CD4-positive, alpha-beta T cell treated with Interleukin-4 for 1 hour (primary cell): ENCODE measurements at places on chromosomes 5 and 9.

DNA sequence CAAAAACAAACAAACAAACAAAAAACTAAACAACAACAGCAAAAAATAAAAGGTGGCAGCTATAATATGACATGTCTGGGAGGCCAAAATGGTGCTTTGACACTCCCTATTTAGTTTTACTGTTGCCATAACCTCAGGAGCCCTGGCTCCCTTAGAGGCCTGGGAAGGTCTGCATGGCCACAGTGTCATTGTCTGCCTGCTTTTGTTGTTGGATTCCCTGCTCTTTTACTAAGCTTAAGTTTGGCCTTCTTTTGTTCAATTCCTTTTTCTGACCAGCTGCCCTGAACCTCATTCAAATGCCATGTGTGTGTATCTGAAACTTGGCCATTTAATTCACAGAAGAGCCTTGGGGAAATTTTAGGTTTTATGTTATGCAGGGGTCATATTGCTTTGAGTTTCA lies 458.2 kb downstream of the TMEM232 start:
- no peak for DNase-seq

DNA sequence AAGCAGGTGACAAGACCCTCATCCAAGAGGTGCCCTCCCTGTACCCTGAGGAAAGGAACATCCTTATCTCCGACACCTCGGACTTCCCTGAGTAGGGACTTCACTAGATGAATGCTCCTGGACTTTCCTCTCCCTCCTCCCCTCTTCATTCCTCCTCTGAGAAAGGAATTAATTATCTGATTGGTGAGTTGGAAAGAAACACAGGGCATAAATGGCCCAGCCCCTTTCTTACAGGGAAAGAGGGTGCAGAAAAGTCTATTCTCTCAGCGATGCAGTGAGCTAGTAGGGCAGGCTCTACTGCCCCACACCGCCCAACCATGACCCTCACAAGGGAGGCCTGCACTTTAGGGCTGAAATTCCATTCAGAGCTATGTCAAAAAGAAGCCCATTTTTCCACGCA lies 87.5 kb downstream of the TTC39B start:
- no peak for DNase-seq

DNA sequence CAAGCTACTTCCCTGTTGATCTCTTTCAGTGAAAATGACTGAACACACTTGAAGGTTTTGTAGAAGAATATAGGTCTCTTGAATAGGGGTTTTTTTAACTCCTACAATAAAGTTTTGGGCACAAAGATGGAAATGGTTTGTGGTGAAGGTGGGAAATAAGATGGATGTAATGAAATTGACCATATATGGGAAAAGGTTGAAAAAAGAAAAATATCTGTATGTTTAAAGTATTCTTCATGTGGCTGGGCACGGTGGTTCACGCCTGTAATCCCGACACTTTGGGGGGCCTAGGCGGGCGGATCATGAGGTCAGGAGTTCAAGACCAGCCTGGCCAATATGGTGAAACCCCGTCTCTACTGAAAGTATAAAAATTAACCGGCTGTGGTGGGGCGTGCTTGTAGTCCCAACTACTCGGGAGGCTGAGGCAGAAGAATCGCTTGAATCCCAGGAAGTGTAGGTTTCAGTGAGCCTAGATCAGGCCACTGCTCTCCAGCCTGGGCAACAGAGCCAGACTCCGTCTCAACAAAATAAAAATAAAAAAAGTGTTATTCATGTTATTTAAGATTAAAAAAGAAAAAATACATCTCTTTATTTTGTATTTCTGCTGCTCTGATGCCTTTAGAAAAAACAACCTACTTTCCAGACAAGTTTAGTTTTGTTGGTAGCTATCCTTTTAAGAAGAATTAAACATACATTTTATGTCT lies 2.2 kb downstream of the RBM27 start:
- no peak for DNase-seq

DNA sequence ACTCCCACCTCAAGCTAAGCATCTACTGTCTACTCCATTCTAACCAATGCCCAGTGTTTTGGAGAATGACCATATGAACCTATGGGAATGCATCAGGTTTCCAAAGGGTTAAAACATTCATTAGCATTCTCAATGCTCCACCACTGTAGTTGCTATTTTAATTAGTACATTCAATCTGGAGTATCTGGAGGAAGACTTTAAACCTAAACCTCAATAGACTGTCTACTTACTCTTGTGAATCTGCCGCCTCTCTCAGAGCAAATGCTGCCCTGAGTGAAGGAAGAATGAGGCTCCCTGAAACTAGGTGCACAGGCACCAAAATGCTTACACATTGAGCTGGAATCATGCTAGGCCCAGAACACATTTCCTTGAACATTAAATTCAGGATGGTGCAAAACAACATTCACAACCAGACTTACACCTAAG lies 2.0 kb downstream of the ENC1 start:
- no peak for DNase-seq

DNA sequence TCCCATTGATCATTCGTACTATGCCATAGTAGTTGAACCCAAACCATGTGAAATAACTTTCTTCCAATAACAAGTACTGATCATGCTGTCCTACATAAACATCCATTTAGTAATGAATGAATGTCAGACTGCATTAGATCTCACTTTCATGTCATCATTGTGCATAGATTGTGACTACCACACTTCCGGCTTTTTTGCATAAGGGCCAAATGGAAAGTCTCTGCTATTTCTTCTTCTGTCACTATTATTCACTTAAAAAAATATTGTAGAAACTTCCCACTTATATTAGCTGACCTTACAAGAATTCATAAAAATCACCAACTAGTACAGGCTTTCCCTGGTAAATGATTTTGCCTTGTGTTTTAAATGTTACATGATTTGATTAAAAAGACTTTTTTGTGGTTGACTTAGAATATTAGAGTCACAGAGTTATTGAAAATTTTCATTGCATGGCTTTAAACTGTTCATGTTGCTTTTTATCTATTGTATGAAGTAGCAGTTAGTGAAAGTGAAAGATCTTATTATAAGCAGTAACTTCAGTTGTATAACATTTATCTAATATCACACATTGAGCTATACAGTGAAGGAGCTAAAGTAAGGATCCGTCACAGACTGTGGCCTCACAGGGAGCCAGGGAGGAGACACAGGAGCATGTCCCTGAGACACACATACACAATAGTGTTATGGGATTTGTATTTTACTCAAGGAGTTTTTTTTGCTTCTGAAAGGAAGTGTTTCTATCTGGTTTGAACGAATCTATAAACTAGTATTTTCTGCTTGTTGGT lies 33.9 kb downstream of the LMNB1 start:
- no peak for DNase-seq

- DNase-seq, result no peak
Measured at GRCh38 chr9:72945391-72945790, 7.5 kb downstream of the ALDH1A1 start.

- DNase-seq, result no peak
Measured at GRCh38 chr5:30502277-30502676, 691.2 kb upstream of the CDH6 start.

GRCh38 chr9:32644698-32645097 lies 9.2 kb upstream of the TAF1L start:
- no peak for DNase-seq

- no peak for DNase-seq
Measured at GRCh38 chr5:74035521-74035937, 409.5 kb downstream of the ARHGEF28 start.

DNA sequence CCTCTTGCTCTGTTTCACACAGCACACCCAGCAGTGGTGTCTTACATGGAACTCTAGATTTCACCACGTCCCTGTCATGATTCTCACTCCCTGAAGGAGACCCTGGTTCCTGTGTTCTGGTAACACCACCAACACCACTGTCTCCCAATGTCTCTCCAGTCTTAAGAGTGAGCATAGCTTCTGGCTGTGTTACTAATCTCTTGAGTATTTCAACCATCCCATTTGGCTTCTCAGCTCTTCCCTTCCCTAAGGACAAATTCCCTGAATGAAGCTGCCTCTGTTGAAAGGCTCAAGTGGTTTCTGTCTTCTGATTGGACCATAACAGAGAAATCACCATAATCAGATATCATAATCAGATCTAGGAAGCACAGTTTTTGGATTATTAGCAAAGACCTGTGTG lies 311.8 kb downstream of the DNAH5 start:
- no peak for DNase-seq

DNA sequence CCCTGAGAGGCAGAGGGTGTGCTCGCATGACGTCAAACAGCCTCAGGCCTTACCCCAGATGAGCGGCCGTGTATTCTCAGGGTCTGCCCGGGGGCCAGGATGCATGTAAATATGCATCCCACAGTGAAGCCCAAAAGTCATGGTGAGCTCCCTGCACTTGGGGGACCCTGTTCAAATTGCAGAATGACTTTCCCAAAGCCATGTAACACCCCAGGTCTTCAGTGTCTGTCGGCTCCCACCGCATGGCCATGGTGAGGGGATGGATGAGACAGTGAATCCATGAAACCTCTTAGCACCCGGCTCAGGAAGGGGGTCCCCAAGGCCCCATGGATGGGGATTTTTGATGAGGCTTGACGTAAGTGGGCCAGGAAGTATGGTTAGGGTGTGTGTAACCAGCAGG lies 9.3 kb upstream of the COL5A1 start:
- no peak for DNase-seq

DNA sequence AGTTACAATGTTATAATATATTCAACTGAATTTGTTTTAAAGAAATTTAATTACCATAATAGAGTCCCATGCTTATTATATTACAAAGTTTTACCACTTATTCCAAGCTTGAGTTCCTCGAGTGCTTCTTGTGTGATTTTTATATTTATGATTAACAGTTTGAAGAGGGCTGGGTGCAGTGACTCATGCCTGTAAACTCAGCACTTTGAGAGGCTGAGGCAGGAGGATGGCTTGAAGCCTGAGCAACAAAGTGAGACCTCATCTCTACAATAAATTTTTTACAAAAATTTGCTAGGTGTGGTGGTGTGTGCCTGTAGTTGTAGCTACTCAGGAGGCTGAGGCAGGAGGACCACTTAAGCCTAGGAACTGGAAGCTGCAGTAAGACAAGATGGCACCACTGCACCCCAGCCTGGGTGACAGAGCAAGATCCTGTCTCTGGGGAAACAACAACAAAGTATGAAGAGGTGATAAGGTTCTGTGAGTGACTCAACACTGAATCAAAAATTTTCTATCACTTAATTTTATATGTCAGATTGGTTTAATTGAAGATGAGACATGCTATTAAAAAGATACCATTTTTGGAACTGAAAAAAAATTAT lies 9.2 kb downstream of the POC5 start:
- no peak for DNase-seq

- no peak for DNase-seq
Measured at GRCh38 chr5:154970759-154971158, 29.9 kb downstream of the MRPL22 start.

- DNase-seq, result no peak
Measured at GRCh38 chr5:15821506-15821905, 321.5 kb downstream of the FBXL7 start.

GRCh38 chr5:95733107-95733665 lies 2.0 kb downstream of the RHOBTB3 start:
- no peak for DNase-seq

- DNase-seq, result no peak
Measured at GRCh38 chr9:75023846-75024245, 4.2 kb downstream of the CARNMT1 start.

GRCh38 chr5:44801992-44802391 lies 6.8 kb upstream of the MRPS30 start:
- DNase-seq, result no peak
